IPS-NIHi11 (cell line): ENCODE measurements at places on chromosomes 4 and X.
A peak's percentile ranks its signal among the peaks of the same experiment; 100 is the strongest.

DNA sequence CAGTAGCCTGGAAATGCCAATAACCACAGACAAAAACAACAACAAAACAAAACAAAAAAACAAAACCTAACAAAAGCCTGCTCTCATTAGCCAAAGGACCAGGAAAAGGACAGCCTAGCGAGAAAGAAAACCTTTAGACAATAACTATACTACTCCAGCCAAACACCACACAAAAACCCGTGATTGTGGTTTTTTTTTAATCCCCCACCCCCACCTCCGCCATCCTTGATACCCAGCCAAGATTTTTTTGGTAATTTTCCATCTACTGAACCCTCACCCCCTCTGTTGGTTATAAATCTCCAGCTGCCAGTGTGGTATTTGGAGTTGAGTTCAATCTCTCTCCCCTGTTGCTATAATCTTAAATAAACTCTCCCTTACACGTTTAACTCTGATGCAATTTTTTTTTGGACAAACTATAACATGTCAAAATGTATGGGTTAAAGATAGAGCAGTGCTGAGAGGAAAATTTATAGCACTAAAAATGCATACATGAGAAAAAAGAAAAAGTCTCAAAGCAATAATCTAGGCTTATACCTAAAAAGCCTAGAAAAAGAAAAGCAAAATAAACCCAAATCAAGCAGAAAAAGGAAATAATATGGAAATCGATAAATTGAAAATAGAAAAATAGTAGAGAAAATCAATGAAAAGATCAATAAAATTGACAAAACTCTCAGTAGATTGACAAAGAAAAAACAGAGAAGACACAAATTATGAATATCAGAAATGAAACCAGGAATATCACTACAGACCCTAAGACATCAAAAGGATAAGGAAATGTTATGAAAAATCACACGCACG, 83.7 kb downstream of the NAT8L start:
- no peak for DNase-seq

DNA sequence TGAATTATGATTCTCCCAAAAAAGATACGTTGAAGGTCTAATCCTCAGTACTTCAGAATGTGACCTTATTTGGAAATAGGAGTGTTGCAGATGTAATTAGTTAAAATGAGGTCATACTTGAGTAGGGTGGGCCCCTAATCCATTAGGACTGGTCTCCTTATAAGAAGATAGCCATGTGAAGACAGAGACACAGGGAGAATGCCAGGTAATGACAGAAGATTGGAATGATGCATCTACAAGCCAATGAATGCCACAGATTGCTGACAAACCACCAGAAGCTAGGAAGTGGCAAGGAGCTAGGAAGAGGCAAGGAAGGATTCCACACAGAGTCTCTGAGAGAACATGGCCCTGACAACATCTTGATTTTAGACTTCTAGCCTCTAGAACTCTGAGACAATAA, 7.4 kb upstream of the RPS6KA3 start:
- DNase-seq, result no peak

- DNase-seq, result no peak
These were observed 412.2 kb downstream of the PPP3CA start for GRCh38 chr4:100935090-100935489.

DNA sequence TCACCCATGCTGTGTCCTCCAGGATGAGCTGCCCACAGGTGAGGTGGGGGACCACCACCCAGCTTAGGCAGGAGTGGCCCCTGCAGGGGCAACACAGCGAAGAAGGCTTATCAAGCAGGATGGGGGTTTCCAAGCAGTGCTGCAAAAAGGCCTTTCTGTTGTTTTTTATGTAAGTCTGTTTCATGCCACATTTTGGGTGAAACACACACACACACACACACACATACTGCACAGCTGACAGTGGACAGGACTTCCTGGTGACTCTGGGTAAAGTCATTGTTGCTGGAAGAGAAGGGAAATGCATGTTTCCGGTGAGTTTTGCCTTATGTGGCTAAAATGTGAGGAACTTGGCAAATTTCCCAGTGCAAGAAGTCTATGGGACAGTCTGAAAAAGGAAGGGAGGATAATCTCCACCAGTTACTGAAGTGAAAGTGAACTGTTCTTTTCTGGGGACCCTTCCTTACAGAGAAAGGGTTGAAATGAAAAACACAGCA, 119.2 kb downstream of the IRF2 start:
- no peak for DNase-seq

GRCh38 chr4:76758290-76758882, 139.6 kb downstream of the SOWAHB start:
- peak; percentile 72 for DNase-seq
